CD4-positive, alpha-beta T cell treated with Interleukin-17A for 4 hours (primary cell): ENCODE measurements at places on chromosomes 4 and X.

DNA sequence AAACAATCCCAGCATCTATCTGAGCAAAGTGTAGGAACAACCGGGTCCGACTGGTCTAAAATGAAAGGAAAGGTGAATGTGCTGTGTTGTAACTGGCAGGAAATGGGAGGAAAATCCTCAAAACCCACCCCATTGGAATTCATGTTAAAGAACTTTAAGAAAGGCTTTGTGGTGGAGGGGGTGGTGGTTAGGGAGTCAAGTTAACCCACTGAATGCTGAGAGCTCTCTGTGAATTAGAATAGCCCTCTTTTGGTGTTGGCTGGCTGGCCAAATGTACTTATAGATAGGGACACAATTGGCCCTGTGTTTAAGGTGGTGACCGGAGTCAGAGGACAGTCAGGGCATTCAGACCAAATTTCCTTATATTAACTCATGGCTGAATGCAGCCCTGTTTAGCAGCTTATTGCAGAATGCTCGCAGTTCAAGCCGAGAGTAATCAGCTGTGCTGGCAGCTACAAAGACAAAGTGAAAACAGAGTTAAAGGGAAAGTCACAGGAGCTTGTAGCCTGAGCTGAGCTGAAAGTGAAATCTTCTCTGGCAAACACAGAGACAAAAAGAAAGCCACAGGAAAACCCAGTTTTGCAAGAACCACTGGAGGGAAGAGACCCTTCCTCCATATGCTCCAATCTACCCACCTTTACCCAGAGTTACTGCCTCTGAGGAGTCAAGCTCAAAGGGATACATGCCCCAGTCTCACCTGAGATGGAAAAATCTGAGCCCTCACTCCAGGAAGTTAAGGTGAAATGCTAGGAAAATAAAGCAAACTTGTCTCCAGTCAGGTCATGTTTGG, 38.5 kb upstream of the UGT2B7 start:
- DNase-seq: no peak

- DNase-seq: peak; percentile 48
Observed at GRCh38 chrX:129980001-129980401, 2.4 kb upstream of the BCORL1 start.

GRCh38 chrX:70262952-70263567, 3.1 kb upstream of the P2RY4 start:
- peak; percentile 33 for DNase-seq

- DNase-seq: no peak
Observed at GRCh38 chr4:158201876-158202275, 8.4 kb upstream of the TMEM144 start.

DNA sequence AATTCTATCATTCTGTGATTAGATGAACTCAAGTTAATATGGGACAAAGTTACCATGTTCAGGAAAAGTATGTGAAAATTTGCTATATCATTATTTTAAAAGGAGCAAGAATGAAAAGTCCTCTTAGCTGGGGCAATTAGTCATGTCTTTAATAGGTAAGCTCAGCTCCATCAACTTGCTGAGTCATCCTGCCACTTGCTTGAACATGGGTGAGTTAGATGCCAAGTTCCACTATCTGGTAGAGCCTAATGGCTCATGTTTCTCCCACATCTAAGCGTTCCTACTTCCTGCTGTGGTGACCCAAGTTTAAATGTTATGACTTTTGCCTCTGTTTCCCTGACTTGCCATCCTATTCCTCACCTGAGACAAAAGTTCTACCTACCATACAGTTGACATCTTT, 276.8 kb downstream of the ZNF674 start:
- DNase-seq: no peak

- DNase-seq: no peak
Observed at GRCh38 chr4:152316969-152317368, 218.9 kb downstream of the FBXW7 start.

DNA sequence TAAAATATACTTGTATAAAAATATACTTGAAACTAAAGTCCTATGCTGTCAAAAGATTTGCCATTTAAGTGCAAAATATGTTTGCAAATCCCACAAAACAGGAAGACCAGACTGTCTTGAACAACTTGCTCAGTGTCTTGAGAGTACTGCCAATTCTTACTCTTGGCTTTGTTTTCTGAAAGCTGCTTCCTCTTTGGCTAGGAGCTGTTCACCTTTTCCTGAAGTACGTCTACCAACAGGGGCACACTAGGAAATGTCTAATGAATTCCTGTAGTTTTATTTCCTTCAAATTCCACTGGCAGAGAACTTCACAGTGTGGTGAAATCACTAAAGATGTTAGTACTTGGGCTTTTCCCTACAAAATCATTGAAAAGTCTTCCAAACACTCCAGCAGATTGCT, 46.4 kb upstream of the ABCG2 start:
- no peak for DNase-seq

DNA sequence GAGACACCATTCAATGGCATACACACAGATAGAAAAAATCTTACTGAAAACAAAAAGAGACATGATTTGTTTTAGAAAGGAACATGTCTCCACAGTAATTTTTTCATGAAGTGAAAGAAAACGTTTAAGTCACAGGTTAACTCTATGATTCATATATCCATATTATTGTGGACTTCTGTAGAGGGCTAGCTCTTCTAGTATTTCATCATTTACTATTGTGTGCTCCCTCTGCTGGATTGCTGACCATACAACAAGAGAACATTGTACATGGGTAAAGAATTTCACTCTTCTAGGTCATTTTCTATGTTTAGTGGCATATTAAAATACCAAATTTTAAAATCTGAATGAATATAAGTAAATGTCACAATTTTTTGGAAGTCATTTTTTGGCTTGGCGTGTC, 91.8 kb upstream of the POU3F4 start:
- DNase-seq: no peak

- no peak for DNase-seq
Observed at GRCh38 chrX:82224961-82225360, 1023.1 kb downstream of the SH3BGRL start.

DNA sequence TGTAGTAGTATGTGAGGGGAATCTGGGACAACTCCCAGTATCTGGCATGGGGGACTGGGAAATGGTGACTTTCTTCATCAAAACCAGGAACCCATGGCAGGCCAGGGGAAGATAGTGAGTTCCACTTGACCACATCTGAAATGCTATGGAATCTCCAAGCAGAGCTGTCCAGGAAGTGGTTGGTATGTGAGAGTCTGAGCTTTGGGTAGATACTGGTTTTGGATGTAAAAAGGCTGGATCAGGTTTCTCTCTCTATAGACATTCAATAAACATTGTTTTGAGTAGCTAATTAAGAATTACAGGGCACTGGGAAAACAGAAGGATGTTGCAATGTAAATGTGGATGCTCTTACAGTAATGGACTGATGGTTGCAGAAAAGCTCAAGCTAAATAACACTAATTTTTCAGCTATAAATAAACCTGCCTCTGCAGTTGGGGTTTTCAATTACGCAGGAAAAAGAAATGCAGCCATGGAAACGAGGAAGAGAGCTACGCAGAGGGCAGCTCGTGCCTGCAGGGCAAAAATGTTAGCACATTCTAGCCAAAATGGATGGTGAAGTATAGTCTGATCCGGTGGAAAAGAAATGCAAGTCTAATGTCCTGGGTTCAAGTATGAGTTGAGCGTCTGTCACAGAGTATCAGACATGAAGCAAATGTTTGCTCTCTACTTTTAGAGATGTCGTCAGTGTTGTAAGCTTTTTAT, 13.4 kb upstream of the CHRNA9 start:
- no peak for DNase-seq

DNA sequence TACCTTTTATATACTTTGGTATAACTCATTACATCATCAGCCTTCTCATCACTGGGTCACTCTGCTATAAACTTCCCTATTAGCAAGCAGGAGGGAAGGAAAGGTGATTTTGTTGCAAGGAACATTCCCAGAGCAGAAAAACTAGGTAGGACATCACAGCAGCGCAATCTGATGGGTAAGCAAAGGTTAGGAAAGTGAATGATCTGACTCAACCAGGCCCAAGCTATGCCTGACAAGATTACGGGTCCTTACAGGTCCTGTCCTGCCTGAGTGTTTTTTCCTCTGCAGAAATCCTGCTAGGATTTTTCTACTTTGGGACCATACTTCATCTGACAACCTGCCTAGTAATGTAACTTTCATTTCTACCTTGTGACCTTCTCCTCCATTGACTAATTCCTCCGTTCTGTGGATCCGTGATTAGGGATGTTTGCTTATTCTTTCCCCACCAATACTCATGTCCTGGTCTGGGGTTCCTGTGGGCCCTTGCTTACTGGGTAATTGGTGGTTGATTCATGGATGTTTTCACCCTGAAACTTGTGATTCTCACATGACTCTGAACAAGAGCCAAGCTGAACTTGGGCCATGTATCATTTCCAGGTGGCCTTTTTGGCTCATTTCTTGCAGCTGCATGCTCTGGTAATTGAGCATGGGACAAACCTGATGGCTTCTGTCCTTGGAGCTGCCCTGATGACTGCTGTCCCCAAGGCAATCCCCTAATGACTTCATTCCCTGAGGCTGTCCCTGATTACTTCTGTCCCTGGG, 111.9 kb upstream of the KIT start:
- DNase-seq: no peak

GRCh38 chr4:146507632-146508031, 14.1 kb downstream of the SLC10A7 start:
- no peak for DNase-seq

DNA sequence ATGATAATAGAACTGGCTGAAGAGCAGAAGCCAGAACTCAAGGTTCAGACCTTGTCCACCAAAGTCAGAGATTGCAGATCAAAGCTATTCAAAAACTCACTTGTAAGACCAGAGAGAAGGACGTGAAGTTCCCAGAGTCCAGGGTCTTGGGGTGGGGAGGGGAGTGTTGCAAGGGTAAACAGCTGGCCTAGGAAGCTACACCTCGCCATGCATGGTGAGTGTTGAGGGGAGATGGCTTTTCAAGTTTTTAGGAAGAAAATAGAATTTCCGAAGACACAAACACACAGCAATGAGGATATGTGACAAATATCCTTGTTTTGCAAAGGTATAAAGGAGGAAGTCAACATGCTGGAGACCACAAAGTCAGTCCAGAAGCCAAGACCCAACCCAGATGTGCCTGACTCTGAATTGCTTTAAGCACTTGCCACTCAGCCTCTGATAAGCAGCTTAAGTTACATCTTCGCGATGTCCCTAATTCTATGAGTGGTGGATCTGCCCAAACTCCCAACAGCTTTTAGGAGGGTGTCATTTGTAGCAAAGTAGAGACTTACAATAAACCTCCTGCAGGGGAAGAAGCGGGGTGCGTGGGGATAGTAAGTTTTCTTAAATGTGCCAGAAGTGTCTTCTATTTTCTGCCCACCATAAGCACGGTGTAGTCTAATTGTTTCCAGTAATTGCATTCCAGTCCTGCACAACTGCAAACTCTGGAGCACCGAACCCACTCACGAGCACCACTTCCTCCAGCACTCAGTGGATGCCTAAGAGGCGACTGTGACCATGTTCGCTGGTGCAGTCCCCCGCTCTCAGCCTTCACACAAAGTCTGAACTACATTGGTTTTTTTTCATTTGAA, 26.5 kb downstream of the HAND2 start:
- no peak for DNase-seq

DNA sequence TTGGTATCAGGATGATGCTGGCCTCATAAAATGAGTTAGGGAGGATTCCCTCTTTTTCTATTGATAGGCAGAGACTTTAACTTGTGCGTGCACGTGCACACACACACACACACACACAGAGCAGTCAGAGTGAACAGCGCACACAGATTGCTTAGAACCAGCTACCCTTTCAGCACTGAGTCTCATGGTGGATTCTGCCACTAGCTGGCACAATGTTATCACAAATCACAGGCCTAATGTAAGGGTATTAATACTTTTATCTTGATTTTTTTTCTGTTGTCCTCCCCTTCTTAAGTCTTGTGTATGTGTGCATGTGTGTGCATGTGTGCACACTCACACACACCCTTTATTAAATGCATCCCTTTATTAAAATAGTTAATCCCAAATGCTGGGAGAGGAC, 53.2 kb downstream of the HADH start:
- no peak for DNase-seq

- no peak for DNase-seq
Observed at GRCh38 chr4:52373650-52374049, 285.5 kb downstream of the USP46 start.

DNA sequence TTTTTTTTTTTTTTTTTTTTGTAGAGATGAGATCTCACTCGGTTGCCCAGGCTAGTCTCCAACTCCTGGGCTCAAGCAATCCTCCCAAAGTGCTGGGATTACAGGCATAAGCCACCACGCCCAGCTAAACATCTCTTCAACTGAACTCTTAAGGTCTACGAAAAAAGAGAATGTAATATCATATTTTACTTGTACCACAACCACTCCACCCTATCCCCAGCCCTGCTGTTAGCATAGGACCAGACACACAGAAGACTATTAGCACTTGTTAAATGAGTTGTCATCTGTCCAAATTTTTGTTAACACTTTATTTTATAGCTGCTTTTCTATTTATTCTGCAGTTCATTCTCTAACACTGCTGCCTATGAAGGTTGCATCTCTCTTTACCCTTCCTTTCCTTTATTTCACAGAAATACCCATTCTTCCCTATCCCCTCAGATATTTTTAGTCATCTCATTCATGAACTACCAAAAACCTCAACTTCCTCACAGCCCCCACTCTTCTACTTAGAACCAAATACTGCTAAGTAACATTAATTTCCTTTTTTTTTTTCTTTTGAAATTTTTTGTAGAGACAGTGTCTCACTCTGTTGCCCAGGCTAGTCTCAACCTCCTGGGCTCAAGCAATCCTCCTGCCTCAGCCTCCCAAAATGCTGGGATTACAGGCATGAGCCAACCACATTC, 10.1 kb downstream of the SNX12 start:
- no peak for DNase-seq

DNA sequence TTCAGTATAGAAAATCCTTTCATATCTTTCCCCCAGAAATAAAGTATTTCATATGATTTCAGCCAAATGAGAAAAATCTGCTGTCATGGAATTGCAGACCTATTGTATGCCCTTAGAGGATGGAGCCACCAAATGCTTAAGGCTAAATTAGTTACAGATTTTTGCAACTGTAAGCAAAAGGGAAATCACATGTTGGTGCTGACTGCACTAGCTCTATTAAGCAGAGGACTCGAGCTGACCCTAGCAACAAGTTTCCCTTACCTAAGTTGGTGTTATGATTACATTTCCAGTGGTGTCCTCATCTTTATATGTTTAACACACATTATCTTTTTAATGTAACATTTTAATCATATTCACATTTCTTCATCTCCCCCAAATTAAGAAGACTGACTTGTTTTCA, 58.3 kb upstream of the DOCK11 start:
- no peak for DNase-seq

GRCh38 chr4:35250761-35251160, 993.6 kb downstream of the ARAP2 start:
- no peak for DNase-seq

GRCh38 chrX:56397636-56398035, 165.5 kb downstream of the KLF8 start:
- no peak for DNase-seq

DNA sequence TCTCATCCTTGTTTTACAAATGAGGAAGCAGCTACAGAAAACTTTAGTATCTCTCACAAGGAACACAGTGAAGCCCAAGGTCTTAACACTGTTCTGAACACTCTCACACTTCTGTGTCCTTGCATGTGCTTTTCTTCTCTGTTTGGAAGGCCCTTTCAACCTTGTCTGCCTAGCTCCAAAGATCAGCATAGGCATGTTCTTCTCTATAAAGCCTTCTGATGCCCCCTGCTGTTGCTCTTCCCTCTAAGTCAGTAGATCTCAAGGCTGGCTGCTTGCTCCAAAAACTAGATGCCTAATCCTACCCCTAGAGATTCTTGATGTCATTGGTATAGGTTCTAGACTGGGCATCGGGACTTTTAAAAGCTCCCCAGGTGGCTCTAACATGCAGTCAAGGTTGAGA, 5.9 kb downstream of the APOO start:
- peak; percentile 49 for DNase-seq
